Fibroblast of upper back skin (primary cell): ENCODE measurements at places on chromosomes 3 and 15.
A peak's percentile ranks its signal among the peaks of the same experiment; 100 is the strongest.

GRCh38 chr3:29274667-29275066, 6.2 kb upstream of the RBMS3 start:
- no peak for DNase-seq

DNA sequence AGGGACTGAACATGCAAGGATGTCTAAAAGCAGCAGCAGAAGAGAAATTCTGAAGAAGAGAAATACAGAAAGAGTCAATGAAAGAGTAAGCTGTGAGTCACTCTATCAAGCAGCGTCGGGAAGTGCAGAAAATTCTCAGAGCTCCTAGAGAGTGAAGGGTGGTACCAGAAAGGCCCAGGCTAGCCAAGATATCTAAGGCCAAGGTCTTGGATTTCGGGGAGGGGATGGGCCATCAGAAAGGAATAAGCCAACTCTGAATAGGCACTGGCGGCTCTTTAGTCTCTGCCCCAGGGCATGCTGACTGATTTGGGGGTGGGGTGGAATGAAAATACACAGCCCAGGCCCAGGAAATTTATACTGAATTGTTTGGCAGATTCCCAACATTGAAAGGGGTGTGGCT, 70.8 kb downstream of the GPR156 start:
- DNase-seq: peak; percentile 41

DNA sequence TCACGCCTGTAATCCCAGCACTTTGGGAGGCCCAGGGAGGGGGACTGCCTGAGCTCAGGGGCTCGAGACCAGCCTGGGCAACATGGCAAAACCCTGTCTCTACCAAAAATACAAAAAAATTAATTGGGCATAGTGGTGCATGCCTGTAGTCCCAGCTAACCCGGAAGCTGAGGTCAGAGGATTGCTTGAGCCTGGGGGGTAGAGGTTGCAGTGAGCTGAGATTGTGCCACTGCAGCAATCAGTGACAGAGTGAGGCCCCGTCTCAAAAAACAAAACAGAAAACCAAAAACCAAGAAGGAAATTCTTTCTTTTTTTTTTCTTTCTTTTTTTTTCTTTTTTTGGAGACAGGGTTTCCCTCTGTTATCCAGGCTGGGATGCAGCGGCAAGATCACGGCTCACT, 3.5 kb downstream of the SPATA12 start:
- DNase-seq: no peak

GRCh38 chr15:95417761-95418160, 912.7 kb upstream of the NR2F2 start:
- no peak for DNase-seq

DNA sequence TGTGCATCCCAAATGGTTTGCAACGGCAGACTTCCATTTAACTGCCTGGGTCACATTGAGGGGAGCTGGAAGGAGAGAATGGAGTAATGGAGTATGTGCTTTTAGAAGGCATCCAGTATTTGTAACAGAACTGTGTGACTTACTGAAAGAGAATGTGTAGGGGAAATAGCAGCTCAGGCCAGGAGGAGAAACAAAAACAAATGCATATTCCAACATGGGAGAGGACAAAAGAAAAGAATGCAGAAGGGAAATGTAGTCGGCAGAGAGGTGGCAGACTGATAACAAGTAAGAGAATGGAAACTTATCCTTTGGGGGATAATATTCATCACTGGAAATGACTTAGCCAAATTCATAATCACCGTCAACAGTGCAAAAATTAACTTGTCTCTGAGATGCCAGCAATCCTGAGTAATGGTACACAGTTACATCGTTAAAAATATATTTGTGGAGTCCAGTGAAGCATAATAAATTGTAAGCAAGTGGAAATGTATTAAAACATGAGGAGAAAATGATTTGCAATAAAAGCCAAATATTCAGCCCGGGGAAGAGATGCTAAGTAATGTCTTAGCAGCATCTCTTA, 294.9 kb upstream of the SGO1 start:
- DNase-seq: peak; percentile 20

GRCh38 chr3:88584451-88584850, 434.7 kb downstream of the C3orf38 start:
- peak; percentile 11 for DNase-seq

GRCh38 chr3:23728601-23729117, 77.1 kb upstream of the UBE2E1 start:
- peak; percentile 68 for DNase-seq
